ENCODE measurements at places on chromosomes 1 and 21. TPM values are rescaled to one million over a fixed set of nuclear protein-coding genes. Genes with fewer than 3 reads are reported as not detected.

The PGBD2 gene
- 9.4 TPM for total RNA-seq

The AVPR1B gene
- total RNA-seq, result not detected

The C1orf105 gene
- total RNA-seq, result not detected

The OPTC gene
- total RNA-seq, result not detected

The ZNF692 gene
- total RNA-seq, result 32.1 TPM

The CR1 gene
- not detected for total RNA-seq

The BTG2 gene
- 33.7 TPM for total RNA-seq

The LMOD1 gene
- total RNA-seq, result 15.9 TPM

The BMP8B gene
- not detected for total RNA-seq

The DENND2D gene
- total RNA-seq, result not detected

The CLCA4 gene
- total RNA-seq, result not detected

The KIF2C gene
- 7.7 TPM for total RNA-seq

The OR6K3 gene
- total RNA-seq, result not detected

The PLA2G2F gene
- total RNA-seq, result not detected

The IQGAP3 gene
- 8.6 TPM for total RNA-seq

The WDR4 gene
- total RNA-seq, result 15.0 TPM

The MTFR1L gene
- 70.6 TPM for total RNA-seq

The PDZK1 gene
- total RNA-seq, result 0.31 TPM

Measured in osteocyte (in vitro differentiated cells).